CD4-positive, alpha-beta T cell treated with Interleukin-15 for 4 hours (primary cell): ENCODE measurements at places on chromosomes 5 and 9.

DNA sequence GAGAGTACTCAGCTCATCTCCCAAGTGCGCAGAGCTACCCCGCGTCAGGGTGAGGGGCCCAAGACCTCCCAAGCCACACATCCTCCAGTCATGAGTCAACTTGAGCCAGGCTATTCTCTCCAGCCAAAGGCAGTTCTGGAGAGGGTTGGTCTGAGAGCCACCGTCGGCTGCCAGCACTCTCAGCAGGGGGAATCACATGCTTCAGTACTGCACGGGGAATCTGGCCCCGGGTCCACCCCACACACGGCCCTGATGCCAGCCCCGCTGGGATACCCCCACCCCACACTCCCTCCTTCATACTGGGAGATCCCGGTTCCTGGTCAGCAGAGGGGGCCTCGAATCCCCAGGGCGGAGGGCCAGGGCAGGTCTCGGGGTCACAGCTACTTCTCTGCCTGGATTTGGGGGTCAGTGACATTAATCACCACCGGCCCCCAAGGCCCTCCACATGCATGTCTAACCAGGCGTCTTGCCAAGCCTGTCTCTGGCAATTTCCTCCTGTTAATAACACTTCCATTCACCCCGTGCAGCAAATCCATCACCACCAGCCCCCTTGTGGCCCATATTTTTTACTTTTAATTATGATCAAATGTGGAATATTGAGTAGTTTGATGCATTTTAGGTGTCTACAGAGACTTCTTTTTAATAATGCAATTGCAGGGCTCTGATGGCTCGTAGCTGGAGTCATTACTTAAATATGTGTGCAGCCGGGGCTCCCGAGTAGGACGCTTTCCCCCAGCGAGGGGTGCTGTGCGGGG is 102.9 kb upstream of the PPP1R26 start:
- DNase-seq = no peak

DNA sequence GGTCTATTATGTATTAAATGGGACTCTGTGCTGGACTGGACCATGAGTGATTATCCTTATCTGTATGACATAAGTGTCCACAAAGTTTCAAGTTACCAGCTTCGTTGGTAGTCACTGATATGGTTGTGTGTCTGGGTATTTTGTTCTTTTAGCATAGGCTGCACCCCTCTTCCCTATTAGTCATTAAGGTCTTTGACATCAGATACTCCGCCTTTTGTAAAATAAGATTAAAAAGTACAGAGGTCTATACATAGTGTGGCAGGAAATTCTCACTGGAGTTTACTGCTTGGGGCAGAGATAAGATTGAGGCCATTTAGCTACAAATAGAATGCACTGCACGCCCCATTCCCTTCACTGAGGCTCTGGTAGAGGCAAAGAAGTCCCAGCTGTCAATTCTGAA is 99.4 kb downstream of the TMEM215 start:
- DNase-seq = no peak

DNA sequence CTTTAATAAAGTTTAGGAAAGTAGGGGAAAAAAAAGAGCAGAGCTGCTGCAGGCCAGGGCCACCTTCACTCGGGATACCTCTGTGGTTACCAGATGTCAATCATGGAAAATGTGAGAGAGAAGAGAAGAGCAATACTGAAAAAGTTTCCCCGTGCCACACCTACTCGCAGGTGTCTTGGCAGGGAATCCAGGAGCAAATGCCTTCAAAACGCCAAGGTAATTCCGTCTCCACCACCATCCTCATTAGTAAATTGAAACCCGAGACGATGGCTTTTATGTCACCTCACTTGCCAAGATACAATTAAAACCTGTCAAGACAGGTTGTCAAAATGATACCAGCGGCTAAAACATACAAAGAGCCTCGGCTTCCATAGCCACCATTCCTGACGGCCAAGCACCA is 49.7 kb downstream of the FAM81B start:
- no peak for DNase-seq

GRCh38 chr5:593511-593910 is 18.6 kb upstream of the CEP72 start:
- no peak for DNase-seq

DNA sequence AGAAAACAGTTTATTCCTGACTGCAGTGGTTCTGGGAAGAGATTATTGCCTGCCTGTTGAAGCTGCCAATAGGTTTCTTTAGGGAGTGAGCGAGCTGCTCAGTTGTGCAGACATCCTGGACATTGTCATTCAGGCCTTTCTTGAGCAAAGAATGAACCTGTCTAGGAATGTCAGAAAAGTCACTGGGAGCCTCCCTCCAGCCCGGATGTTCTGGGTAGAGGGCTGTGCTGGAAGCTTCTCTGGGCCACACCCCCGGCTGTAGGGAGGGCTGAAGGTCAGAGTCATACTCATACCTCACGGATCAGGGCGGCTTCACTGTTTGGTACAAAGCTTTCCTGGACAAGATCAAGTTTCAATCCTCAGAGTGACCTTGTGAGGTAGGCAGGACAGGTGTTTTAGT is 33.4 kb upstream of the TBC1D2 start:
- DNase-seq = no peak

- DNase-seq = no peak
Measured at GRCh38 chr5:132264546-132265335, 7.2 kb downstream of the PDLIM4 start.
